ENCODE measurements at places on chromosomes 7 and 10.

GRCh38 chr10:10892290-10892875, 125.3 kb upstream of the CELF2 start:
- no peak for DNase-seq

DNA sequence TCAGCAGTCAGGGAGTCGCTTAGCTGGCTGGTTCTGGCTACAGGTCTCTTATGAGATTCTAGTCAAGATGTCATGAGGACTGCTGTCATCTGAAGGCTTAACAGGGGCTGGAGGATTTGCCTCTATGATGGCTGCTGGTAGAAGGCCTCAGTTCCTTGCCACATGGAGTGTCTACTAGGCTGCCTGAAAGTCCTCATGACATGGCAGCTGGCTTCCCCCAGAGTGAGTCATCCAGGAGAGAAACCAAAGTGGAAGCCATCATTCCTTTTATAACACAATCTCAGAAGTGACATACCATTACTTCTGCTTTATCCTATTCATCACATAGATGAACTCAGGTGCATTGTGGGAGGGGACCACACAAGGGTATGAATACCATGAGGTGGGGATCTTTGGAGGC, 75.1 kb downstream of the EXOC6 start:
- no peak for DNase-seq

GRCh38 chr10:110083884-110084283, 76.1 kb downstream of the ADD3 start:
- DNase-seq, result no peak

DNA sequence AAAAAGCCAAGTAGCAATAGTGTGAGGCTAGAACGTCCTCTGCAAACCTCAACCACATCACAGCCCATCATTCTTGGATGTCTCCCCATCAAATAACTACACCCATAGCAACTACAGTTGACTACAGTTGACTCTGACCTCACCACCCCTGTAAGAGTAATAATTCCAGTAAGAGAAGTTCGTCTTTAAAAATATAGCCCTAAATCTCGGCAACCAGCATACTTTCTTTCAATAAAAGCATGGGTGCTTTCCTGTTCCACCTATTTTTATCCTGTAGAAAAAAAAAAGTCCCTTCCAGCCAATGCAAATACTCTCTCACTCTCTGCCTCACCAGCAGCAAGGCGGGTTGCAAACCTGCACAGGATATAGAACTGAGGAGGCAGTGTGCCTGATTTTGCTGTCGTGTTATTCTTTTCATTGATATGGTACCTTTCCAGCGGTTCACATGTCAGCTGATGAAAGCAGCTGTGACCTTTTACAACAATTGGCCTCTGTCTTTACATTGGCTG, 187.5 kb upstream of the NFE2L3 start:
- DNase-seq, result no peak

- DNase-seq, result no peak
Measured at GRCh38 chr10:116861796-116862195, 12.5 kb downstream of the ENO4 start.

DNA sequence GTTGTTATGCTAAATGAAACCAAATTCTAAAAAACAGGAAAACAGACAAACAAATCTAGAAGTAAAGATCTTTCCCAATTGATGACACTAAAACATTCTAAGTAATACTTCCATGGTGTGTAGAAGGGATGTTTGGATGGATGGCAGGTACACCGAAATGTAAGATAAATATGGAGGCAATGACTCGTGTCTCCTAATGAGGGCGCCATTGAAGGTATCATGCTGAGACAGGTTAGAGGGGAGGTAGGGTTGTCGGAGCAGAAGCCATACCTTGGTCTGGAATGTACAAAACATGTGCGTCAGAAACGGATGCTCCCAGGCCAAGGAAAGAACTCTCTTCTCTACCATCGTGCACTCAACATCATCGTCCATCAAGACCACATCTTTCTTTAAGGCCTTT, 101.4 kb downstream of the PRKCQ start:
- DNase-seq, result no peak

GRCh38 chr10:30365278-30365677, 16.2 kb upstream of the MTPAP start:
- DNase-seq, result no peak

GRCh38 chr7:83532219-83532618, 116.7 kb downstream of the SEMA3E start:
- no peak for DNase-seq

GRCh38 chr10:132102071-132102716, 36.4 kb downstream of the JAKMIP3 start:
- DNase-seq, result no peak

- no peak for DNase-seq
Measured at GRCh38 chr7:3029138-3029537, 14.5 kb downstream of the CARD11 start.

GRCh38 chr10:119466076-119466475, 76.4 kb downstream of the RGS10 start:
- DNase-seq, result no peak

- no peak for DNase-seq
Measured at GRCh38 chr10:53432035-53432434, 659.5 kb upstream of the MBL2 start.

GRCh38 chr10:92082583-92083280, 159.2 kb downstream of the BTAF1 start:
- DNase-seq, result no peak

DNA sequence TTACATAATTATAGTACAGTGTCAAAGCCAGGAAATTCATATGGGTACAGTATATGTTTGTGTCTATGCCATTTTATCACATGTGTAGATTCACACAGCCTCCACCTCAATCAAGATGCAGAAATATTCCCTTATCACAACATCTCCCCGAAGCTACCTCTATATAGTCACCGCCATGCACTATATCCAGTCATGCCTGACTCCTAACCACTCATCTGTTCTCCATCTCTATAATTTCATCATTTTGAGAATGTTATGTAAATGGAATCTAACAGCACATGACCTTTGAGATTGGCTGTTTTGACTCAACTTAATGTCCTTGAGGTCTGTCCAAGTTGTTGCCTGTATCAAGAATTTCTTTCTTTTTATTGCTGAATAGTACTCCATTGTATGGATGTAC, 22.3 kb upstream of the SLC25A13 start:
- DNase-seq, result no peak

- DNase-seq, result no peak
Measured at GRCh38 chr7:12607134-12607533, 36.6 kb downstream of the SCIN start.

- no peak for DNase-seq
Measured at GRCh38 chr10:93061594-93062513, 1.3 kb downstream of the CYP26C1 start.

- no peak for DNase-seq
Measured at GRCh38 chr7:101935521-101936141, 118.2 kb downstream of the CUX1 start.

DNA sequence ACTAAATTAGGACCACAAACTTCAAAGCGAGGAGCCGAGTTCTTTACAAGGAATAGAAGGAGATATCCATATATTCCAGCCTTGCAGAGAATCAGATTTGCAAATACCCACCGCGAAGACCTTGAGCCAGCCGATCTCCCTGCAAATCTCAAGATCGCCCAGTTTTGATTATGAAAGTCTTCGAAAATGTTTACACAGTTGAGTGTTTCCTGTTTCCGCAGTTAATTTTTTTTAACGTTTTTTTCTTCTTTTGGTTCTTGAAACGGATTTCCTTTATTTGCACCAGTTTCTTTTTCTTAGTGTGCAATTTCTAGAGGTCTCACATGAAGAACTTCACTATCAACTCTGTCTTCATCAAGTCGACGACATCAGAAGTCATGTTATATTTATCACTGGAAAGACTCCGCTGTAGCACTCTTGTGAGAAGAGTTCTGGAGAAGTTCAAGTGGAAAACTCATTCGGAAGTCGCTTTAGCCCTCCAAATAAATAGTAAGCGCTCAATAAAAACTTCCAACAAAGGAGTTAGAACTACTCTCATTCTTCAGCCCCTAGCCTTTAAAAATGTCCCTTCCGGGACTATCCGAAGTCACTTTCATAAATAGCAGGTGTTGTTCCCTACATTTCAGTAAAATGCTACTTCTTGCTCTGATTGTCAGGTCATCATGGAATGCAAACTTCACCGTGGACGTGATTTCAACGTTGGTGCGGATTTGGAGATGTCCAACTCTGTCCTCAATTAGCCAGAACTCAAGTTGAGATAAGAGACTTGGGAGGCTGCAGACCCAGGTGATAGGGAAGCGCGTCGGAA, 11.9 kb upstream of the SPAG6 start:
- DNase-seq, result no peak

- DNase-seq, result no peak
Measured at GRCh38 chr7:35726654-35727053, 31.7 kb upstream of the HERPUD2 start.

- DNase-seq, result no peak
Measured at GRCh38 chr10:51961401-51961800, 262.0 kb upstream of the CSTF2T start.

GRCh38 chr10:109062371-109062770, 860.9 kb downstream of the XPNPEP1 start:
- no peak for DNase-seq

DNA sequence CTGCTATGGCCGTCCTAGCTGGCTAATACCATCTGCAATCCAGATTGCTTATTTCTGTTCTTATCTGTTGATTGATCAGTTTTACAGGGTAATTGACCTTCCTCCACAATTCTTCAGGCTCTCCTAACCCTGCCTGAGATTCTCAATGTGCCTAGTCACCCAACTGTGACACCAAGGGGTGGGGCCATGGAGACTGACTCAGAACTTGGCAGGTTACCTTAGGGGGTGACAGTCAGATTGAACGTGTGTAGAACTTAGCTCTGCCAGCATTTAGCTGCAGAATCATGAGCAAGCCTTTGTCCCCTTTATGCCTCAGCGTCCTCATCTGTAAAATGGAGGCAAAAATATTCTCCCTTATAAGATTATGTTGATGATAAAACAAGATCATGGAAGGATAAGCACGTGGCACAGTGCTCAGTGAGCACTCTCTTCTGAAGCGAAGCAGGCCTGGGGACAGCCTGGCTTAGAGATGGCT, 19.1 kb upstream of the LEP start:
- no peak for DNase-seq

GRCh38 chr7:123999703-124000102, 33.2 kb downstream of the TMEM229A start:
- no peak for DNase-seq

DNA sequence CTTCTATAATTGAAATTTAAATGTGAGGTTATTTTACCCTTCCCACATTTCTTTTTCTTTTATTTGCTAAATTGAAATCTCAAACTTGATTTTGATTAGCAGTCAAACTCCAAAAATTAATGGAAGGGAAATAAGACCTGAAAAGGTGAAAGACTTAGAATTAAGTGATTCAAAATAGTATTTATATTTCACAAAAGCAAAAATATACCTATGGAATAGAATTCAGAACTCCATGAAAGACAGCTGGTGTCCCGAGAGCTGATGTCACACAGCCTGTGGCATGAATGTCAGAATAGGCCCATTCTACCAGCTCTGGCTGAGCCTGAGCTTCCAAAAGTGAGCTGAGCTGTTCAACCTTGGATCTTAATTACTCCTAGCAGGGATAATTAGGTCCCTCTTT, at the start of gene FAM24A:
TSS of gene FAM24A (plus strand) at position 301 of the 400 bp plus-strand sequence. CDS start 1,025 bp downstream, outside the sequence.
- no peak for DNase-seq

GRCh38 chr10:122140461-122140902, 130.6 kb upstream of the BTBD16 start:
- no peak for DNase-seq

- DNase-seq, result no peak
Measured at GRCh38 chr10:91050371-91051034, 129.6 kb upstream of the ANKRD1 start.

GRCh38 chr7:28348636-28349035, 63.7 kb upstream of the CREB5 start:
- DNase-seq, result no peak

DNA sequence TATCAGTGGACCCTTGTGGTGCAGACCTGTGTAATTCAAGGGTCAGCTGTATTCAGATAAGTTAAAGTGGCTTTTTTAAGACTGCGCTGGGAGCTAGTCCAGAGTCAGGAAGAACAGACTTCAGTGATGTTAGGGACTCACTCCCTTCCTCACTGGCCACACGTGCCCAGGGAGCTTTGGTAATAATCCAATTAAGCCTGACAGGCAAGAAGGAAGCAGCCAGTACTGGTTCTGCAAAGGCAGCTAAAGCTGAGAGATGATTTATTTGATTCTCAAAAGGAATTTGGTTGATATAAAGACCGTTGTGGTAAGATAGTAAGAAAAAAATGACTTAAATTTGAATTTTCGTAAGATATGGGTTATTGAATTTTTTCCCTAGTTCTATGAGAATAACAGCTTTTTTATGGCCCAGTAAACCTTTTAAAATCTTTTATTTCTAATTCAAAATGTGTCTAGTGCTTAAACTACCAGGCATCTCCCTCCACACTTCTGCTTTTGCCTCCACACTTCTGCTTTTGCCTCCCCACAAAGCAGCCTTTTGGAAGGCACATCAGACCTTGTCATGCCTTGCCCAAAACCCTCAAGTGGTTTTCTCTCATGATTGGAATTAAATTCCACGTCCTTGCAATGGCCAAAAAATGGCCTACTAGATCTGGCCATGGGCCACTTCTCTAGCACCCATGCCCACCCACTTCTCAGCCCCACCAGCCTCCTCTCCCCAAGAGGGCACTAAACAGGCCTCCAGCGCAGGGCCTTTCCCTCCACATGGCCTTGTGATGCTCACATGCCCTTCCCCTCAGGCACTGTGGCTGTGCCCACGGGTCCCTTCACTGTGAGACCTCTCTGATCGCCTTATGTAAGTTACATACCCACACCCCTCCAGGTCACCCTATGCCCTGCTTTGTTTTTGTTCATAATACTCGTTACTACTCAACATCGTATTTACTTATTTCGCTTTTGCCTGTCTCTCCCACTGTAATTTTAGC, 92.5 kb downstream of the POU6F2 start:
- no peak for DNase-seq

GRCh38 chr7:18639711-18640110, 144.2 kb downstream of the HDAC9 start:
- DNase-seq, result no peak

- DNase-seq, result no peak
Measured at GRCh38 chr7:1007901-1008300, 24.9 kb downstream of the CYP2W1 start.

DNA sequence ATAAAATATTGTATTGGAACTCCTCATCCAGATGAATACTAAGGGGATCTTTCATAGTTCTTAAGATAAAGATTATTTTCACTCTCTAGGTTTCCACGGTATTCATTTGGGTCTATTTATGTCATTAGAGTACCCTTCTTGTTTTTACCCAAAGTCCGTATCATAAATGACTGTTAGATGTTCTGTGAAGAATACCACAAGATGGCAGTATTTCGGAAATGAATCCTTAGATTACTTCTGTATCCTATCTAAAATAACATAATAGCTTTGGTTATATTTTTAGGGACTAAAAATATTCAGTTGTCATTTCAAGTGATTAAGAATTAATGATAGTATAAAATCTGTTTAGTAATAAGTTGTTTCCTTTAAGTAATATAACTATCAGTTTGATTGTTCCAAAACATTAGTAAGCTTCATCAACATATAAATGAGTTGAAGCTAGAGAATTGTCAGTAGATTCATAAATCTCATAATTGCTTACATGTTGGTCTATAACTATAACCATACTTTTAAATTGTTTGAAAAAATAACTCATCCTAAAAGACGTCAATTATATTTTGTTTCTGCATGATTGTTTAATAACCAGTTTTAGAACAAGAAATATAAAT, 337.5 kb upstream of the KCND2 start:
- DNase-seq, result no peak

Measured in pancreas (tissue), 10 donors.